NCI-H510A (cell line): ENCODE measurements at places on chromosomes 1 and 21.

- no peak for DNase-seq
Measured at GRCh38 chr21:46154955-46155513, 345 bp downstream of the FTCD start.

DNA sequence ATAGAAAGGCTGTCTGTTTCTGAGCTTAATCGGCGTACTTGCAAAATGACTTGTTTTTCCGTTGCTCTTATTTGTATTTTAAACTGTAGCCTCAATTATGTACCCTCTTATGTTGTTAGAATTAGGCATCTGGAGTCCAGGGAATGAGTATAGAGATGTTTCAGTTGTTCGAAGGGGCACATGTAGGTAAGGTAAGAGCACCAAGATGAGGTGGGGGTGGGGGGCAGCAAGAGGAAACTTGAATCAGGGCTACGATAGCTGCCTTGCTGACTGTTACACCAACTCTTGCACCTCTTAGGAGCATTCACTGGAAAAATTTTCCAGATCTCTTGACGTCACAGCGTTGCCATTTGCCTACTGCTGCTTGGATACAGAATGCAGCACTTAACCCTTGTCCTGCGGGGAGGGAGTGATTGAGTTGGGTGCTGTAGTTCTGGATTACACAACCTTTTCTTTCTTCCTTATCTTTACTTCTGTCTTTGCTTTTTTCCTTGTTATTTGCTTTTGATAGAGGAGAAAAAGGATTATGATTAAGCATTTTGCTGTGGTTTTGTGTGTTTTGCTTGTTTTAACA is 3.2 kb downstream of the ATP1B1 start:
- peak; percentile 26 for DNase-seq

- peak; percentile 61 for DNase-seq
Measured at GRCh38 chr1:220787069-220787619, 431 bp downstream of the MTARC1 start.

GRCh38 chr1:168923521-168924136 is 182.9 kb upstream of the ATP1B1 start:
- DNase-seq: no peak

DNA sequence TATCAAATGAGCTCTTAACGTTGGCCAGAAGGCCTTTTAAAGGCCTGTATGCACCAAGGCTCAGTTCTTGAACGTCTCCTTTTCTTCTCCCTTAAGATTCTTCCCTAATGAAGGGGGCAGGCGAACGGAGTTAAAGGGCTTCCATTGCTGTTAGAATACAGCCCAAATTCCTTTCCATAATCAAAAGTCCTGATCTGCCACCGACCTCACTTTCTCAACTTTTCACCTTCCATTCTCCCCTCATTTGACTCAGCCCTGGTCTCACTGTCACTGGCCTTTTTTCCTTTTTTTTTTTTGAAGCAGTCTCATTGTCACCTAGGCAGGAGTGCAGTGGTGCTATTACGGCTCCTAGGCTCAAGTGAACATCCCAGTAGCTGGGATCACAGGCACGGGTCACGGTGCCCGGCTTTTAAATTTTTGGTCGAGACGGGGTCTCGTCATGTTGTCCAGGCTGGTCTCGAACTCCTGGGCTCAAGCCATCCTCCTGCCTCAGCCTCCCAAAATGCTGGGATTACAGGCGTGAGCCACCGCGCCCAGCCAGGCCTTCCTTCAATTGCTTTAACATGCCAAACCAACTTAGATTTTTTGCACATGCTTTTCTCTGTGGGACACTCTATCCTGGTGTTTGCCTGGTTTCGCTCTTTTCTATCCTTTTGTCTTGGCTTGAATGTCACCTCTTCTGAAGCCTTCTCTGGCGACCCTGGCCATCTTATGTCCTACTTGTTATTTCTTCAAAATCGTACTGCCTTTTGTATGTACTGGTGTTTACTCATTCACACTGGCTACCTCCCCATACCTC is 612 bp upstream of the CMPK1 start:
- no peak for DNase-seq

DNA sequence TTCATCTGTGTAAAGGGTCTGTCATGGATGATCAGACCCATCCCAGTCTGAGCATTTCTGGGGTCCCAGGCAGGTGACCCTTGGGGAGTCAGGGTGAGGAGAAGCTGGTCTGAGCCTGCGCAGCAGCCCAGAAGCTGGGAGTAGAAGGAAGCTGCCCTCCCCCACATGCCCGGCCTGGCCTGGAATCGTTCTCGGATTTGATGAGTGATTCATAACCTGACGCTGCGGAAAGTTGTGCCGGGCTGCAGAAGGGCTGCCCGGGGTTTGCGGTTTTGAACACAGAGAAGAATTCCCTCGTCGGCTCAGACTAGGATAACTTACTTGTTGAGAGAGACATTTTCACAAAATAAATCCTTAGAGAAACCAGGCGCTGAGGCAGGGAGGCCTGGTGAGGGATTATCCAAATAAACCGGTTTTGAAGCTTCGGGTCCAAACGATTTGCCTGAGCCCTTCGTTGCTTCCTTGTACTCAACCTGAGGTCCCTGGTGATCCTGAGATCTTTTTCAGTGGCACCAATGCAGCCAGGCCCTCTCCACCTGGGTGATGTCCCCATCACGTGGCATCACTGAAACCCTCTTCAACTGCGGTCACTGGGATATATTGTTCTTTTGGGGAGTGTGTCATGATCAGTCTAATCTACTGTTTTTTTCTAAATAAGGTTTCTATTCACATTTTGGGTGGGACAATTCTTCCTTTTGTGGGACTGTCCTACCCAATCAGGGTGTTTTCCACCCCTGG is 29.2 kb downstream of the EPHB2 start:
- no peak for DNase-seq

- DNase-seq: no peak
Measured at GRCh38 chr1:40897513-40897912, 35.4 kb upstream of the CITED4 start.

GRCh38 chr1:213176341-213176740 is 125.3 kb downstream of the RPS6KC1 start:
- DNase-seq: no peak

GRCh38 chr21:46092026-46092764 is 5.7 kb upstream of the COL6A2 start:
- no peak for DNase-seq

- no peak for DNase-seq
Measured at GRCh38 chr1:203151362-203152157, 24.0 kb downstream of the ADORA1 start.

- no peak for DNase-seq
Measured at GRCh38 chr1:54460351-54460750, 54.2 kb upstream of the SSBP3 start.

GRCh38 chr21:15222707-15223106 is 157.9 kb upstream of the NRIP1 start:
- no peak for DNase-seq

DNA sequence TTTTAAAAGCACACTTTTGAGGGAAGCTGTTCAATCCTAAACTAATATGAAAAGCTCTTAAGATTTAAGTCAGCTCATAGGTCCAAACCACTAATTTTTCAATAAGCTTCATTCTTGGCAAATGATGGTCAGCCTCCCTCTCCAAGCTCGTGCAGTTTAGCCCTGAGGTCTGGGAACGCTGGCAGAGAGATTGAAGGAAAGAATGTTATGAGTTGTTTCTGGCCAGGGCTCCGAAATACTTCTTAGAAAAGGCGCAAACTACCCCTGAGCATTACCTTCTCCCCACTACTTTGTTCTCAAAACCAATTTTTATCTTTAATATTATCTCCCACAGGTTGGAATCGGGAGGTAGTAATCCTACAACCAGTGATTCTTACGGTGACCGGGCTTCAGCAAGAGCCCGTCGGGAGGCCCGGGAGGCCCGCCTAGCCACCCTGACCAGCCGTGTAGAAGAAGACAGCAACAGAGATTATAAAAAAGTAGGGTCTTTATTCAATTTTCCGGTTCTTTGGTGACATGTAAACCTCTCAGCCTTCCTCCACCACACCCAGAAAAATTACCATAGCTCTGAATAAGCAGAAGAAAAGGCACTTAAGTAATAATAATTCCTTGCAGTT is 147.7 kb downstream of the SYT2 start:
- DNase-seq: no peak
